Stromal cell of bone marrow (primary cell): ENCODE measurements at places on chromosomes 2 and 18.
A peak's percentile ranks its signal among the peaks of the same experiment; 100 is the strongest.

DNA sequence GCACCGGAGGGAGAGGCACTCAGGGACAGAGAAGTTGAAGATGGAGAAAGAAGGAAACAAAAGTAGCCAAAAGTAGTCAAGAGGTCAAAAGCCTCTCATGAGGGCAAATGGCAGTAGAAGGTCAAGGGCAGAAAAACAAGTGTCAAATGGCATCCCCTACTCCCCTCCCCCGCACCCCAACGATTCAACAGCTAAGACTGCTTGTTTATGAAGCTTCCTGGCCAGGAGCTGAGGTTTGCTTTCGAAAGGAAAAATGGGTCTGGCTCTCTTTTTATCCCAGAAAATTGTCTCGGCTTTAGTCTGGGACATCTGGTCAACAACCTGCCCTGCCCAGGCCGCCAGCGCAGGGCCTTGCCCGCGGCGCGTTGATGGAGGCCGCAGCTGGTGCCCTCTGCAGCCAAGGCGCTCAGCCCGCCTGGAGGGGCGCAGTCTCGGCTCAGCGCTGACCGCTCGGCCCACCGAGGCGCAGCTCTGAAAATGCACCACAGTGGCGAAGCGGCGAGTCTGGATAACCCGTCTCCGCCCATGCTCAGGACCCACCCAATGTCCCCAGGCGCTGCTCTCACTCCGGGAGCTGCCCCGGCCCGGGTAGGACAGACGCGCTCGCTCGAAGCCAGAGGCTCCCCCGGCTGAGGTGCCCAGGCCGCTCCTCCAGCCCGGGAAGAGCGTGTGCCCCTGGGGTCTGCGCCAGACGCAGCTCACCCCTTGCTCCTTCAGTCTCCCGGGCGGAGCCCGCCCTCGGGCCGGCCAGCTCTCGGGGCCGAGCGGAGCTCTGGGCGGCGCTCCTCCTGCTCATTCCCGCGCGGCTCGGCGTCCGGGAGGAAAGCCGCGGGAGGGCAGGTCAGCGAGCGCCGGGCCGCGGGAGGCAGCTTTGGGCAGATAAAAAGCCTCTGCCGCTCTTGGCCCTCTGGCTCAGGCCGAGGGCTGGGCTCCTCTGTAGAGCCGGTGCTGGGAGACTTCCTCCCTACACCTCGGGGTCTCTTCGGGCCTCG lies 1.8 kb upstream of the TBR1 start:
- no peak for DNase-seq

DNA sequence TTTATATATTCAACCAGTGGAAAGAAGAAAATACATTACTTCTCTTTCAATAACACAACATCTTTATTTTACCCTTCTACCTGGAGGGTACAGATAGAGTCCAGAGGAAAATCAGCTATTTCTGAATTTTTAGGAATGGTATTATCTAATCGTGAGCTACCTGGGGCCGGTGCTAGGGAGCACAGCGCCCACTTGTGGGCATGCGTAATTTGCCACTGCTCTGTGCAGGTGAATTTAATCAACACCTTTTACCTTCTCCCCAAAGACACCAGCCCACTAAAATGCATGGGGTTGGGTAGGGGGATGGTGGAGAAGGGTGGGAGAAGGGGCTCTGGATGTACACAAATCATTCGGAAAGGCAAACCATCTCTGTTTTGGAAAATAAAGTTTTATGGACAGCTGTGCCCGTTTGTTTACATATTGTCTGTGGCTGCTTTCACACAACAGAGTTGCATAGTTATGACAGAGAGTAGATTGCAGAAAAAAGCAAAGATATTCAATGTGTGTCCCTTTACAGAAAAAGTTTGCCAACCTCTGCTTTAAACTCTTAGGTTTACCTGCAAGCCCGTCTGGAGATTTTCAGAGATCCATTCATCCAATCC lies 51.5 kb upstream of the DCC start:
- DNase-seq: no peak

DNA sequence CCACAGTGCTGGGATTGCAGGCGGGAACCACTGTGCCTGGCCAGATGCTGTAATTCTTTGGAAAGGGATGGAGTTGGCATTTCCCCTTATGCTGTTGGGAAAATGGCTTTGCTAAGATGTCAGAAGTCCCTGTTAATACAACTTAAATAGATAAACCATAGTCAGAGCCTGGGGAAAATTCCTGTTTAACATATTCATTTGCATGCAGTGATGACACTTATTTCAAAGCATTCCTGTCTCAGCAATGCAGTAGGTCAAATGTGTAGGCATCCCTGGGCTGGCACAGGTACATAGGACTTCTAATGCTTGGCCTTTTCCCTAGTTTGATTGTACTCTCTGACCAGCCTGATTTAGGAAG lies 38.6 kb downstream of the RAMP1 start:
- no peak for DNase-seq

GRCh38 chr18:13505780-13506345 lies 220.5 kb downstream of the FAM210A start:
- no peak for DNase-seq

- DNase-seq: no peak
Measured at GRCh38 chr2:181380581-181380980, 76.6 kb upstream of the ITGA4 start.

DNA sequence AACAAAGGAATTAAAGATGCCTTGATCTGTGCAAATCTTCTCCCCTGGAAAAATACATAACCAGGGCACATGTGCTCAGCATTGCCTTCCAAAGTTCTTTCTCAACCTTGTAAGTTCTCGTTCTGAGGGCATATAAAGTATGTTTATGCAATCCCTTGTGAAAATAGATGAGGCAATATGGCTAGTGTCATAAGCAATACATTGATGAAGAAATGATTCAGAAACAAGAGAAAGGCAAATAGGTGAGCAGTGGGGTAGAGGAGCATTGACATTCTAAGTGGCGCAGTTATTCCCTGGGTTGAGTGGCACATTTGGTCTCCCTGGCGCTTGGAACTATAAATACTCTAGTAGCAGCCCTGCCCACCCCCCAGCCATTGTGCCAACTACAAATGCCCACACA lies 57.4 kb upstream of the PGAP1 start:
- DNase-seq: no peak

DNA sequence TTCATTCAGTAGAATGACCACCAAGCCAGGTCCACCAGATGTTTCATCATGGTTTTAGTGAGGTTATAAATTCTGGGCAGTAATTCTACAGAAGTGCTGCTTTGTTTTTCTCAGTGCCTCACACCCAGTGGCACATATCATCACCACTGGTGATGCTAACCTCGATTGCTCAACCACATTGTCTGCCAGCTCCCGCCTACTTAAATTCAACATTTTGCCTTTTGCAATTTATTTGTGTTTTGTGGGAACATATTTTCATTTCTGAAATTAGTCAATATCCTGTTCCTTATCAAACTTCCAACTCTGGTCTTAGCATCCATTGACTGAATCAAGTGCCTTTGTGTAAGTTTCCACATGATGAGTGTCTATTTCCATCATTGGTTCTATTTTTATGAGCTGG lies 62.3 kb upstream of the TMEM178A start:
- peak; percentile 7 for DNase-seq

- no peak for DNase-seq
Measured at GRCh38 chr2:101190747-101191516, 39.8 kb upstream of the TBC1D8 start.

GRCh38 chr2:238754259-238754658 lies 93.6 kb upstream of the TWIST2 start:
- no peak for DNase-seq

DNA sequence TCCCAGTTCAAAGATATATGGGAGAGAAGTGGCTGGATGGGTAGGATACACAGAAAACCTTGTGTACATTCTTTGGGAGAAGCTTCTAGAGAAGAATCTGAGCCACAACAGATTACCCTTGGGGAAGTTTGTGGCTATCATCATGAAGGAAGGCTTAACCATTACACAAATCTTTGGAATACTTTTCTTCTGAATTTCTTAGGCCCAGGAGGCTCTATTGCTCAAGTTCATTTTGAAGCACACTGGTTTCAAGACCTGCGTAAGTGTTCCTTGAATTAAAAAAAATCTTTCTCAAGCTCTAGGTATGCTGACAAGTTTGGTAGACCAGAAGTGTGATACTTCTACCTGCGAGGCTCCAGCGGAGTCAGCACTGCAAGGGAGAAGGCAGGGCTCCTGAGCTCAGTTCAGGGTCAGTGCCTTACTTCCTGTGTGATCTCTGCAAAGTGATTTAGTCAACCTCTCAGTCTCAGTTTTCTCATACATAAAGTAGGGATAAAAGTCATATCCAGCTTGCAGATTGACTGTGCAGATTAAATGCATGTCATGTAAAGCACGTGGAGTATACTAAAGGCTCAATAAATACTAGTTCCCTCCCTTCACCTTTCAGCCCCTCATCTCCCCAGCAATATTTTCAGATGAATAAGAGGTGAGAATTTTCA lies 438.6 kb downstream of the DLGAP1 start:
- no peak for DNase-seq

- DNase-seq: no peak
Measured at GRCh38 chr2:38432820-38433606, 55.9 kb upstream of the ATL2 start.

- DNase-seq: no peak
Measured at GRCh38 chr2:1869987-1870386, 125.7 kb upstream of the PXDN start.

- DNase-seq: no peak
Measured at GRCh38 chr2:39399570-39399969, 37.5 kb downstream of the MAP4K3 start.

DNA sequence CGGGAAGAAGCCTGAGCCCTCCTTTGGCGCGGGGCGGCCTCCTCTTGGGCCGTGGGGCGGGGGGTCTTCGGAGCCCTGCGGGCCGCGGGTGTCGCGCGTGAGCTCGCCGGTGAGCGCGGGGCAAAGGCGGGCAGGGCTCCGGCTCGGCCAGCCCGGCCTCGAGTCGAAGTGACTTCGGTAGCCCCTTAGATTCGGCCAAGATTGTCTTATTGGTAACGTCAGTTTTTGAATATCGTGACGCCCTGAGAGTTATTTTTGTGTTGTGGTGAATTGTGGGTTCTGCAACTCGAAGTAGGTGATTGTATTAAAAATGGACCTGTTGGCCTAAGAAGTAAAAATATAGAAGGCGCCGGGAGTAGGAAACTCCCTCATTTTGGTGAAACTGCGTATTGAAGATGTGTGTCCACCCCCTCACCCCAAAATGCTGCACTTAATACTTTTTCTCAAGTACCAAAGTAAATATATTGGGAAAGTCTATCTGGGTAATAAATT lies 669 bp downstream of the MARCHF7 start:
- no peak for DNase-seq

- no peak for DNase-seq
Measured at GRCh38 chr2:124309563-124310138, 284.6 kb downstream of the CNTNAP5 start.

- DNase-seq: peak; percentile 74
Measured at GRCh38 chr2:74502720-74503505, 3.5 kb upstream of the LBX2 start.

DNA sequence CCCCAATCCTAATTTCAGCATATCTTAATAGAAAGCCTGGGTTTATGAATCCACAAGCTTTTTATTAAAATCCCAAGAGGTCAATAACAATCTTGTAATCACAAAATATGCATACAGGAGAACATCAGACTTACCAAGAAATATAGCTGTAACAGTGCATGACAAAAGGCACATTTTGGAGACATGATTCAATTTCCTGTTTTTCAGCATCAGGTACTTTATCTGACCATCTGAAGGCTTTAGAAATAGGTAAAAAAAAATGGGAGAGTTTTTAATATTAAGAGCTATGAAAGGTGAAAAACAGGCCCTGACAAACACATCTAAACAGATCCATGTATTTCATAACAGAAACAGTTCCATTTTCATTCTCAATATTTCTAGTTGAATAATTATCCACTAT lies 89.9 kb upstream of the EFEMP1 start:
- DNase-seq: no peak

DNA sequence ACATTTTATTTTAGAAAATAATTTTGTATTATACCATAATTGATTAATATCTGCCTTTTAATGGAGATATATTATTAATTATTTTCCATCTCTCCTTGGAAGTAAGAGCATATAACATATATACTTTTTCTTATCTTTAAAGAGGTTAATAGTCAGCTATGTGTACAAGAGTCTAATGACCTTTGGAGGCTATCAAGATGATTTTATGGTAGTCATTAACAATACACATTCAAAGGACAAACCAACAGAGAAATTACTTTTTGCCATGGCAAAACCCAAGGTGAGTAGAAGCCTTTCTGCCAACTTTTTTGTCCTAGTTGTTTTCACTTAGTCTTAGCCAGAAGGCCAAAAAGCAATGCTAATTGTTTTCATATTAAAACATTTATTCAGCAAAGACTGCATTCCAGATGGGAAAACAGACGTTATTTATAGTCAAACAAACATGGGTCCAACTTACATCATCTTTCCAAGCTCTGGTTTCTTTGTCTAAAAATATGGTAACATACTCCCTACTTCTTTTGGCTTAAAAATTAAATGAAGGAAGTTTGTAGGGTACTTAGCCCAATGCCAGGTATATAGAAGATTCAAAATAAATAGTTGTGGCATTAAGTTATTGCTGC lies 9.6 kb upstream of the DYNC2LI1 start:
- no peak for DNase-seq

DNA sequence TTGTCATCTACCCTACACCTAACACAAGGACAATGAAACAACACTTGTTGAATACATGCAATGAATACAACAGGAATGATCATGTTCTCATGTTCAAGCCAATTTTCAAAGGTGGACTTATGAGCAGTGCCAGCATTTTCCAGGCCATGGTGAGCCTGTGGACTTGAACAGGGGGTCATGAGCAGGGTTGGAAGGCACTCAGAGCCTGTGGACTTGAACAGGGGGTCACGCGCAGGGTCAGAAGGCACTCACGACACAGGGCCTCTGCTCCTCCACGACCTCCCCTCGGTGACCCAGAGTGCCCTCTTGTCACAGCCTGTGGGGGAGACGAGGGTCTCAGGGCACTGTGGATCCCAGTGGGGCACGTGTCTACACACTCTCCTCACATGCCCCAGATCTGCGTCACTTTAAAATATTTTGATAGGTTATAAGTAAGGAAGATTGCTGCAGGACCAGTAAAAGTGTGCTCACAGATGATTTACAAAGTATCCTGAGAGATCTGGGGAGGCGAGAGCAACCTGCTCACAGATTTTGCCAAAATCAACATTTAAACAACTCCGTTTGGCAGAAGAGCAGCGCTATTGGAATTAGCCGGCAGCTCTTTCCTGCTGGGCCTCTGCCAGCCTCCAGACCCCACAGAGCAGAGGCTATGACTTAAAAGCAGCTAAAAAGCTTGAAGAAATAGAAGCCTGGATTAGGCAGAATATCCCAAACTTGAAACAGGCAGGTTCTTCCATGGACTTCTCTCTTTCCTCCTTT lies 121.9 kb downstream of the TMEM18 start:
- no peak for DNase-seq

GRCh38 chr2:216467845-216468244 lies 30.8 kb upstream of the RPL37A start:
- DNase-seq: no peak

- DNase-seq: peak; percentile 54
Measured at GRCh38 chr2:200383380-200384110, 77.1 kb downstream of the SPATS2L start.

DNA sequence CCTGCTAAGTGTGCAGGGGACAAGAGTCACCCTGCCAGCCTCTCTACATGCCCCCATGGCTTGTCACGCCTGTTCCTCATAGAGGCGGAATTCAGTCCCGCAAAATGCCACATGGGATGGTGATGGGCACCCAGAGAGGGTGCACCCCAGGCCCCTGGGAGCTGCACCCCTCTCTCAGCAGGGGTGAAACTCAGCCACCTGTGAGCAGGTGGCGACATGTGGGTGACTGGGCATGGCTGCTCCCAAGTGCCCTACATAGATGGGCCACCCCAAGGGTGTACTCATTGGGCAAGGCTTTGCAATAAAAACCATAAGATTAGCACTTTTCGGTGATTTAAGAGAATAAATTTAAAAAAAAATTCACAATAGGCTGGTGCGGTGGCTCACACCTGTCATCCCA lies 6.3 kb downstream of the HS6ST1 start:
- DNase-seq: no peak

- no peak for DNase-seq
Measured at GRCh38 chr2:15810477-15811150, 129.7 kb upstream of the MYCN start.
